ENCODE measurements at places on chromosomes 4 and X.

GRCh38 chr4:22764183-22764582, 71.4 kb downstream of the GBA3 start:
- no peak for DNase-seq

- DNase-seq, result no peak
Measured at GRCh38 chr4:9765091-9765490, 16.3 kb upstream of the DRD5 start.

DNA sequence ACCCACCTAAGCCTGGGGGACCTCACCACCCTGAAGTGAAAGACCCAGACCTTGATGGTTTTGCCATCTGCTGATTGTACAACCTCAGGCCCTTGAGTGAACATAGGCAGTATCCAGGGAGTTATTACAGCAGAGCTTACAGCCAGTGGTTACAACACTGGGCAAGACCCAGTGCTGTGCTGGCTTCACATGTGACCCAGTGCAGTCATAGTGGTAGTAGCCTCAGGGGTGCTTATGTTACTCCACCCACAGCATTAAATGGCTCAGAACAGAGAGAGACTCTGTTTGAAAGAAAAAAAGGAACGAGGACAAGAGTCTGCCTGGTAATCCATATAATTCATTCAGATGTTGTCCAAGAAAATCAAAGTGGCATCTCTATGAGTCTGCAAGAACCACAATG, 45.2 kb upstream of the DACH2 start:
- DNase-seq, result no peak

DNA sequence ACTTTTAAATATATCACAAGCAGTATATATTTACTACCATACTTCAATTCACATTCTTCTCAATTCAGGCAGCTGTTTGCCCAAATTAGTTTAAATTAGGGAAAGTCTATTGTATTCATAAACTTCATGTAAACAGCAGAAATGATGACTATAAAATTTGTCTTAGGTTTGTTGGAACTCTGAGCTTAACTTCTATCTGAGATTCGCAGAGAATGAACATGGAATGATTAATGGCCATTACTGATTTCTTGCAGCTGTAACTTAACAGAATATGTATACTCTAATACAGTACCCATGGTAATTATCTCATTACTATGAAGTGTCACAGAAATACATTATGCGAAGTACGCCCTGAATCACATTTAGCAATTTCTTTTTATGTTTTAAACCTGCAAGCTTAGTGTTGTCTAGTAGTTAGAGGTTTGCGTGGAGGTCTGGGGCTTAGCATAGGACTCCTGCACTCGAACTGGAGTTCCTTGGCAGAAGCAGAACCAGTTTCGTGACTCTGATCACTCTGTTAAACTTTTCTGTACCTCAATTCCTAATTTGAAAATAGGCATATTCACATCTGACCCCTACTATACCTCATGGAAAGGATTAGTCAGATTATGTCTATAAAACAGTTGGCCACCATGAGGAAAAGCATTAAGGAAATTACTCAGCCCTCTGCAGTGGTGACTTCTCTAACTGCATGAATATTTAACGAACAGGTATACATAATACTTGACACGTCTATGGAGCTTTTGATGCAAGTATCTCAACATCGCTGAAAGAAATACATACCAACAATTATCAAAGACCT, 243.2 kb downstream of the MGST2 start:
- no peak for DNase-seq

Measured in DMS79 treated with DMSO at 0.1 percent for 48 hours (cell line).